ENCODE measurements at places on chromosomes 2 and 18. TPM values are rescaled to one million over a fixed set of nuclear protein-coding genes. Genes with fewer than 3 reads are reported as not detected.
A peak's percentile ranks its signal among the peaks of the same experiment; 100 is the strongest.

DNA sequence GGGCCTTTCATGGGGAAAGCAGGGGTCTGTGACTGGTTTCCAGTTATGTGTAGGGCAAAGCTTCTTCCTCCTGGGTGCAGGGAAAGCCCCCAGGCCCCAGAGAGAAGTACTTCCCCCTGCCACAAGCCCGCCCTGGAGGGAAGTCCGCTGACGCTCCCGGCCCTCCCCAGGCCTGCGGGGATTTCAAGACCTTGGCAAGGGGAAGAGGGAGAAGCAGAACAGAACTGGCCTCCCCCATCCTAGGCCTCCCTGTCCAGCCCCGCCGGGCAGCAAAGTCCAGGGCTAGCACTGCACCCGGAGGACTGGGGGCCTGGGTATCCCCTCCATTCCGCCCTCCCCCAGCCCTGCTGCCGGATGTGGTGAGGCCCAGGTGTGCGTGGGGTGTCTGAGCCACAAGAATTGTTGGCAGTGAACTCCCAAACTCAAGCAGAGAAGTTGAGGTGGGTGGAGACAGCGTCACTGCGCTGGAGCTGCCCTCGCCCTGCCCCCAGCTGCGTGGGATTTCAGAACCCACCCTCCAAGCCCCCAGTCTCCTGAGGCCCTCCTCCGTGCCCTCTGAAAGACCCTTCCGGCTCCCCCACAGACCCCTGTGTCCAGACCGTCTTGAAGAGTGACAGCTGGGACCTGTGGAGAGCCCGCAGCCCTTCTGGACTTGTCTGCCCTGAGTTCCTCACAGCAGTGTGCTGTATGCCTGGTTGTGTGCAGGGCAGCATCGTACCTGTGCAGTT, 1.1 kb upstream of the DUSP2 start:
- DNase-seq, result peak; percentile 95

GRCh38 chr2:97740590-97741182, 27.3 kb downstream of the ZAP70 start:
- DNase-seq, result peak; percentile 59

The RRM2 gene
- 0.84 TPM for polyA plus RNA-seq

DNA sequence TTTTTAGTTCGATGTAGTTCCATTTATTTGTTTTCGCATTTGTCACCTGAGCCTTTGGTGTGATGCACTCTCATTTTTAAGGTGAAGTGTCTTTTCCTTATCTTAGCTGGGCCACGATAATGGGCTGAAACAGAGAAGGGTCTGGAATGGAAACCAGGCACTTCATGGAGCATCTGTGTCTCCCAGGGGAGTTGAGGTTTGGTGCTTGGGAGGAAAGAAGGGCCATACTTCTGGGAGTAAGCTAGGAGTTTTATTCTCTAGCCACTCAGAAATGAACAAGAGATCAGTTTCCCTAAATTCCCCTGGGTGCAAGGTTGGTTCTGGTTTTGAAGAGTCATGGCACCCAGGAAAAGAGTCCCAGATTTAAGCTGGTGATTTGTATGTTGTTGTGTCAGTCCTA, 179.4 kb upstream of the CXCR4 start:
- no peak for DNase-seq

Data from B cell (primary cell).